ENCODE measurements at places on chromosomes 1 and 21. TPM values are rescaled to one million over a fixed set of nuclear protein-coding genes. Genes with fewer than 3 reads are reported as not detected.

GRCh38 chr21:16534408-16535101 lies 804.8 kb downstream of the USP25 start:
- DNase-seq = no peak

DNA sequence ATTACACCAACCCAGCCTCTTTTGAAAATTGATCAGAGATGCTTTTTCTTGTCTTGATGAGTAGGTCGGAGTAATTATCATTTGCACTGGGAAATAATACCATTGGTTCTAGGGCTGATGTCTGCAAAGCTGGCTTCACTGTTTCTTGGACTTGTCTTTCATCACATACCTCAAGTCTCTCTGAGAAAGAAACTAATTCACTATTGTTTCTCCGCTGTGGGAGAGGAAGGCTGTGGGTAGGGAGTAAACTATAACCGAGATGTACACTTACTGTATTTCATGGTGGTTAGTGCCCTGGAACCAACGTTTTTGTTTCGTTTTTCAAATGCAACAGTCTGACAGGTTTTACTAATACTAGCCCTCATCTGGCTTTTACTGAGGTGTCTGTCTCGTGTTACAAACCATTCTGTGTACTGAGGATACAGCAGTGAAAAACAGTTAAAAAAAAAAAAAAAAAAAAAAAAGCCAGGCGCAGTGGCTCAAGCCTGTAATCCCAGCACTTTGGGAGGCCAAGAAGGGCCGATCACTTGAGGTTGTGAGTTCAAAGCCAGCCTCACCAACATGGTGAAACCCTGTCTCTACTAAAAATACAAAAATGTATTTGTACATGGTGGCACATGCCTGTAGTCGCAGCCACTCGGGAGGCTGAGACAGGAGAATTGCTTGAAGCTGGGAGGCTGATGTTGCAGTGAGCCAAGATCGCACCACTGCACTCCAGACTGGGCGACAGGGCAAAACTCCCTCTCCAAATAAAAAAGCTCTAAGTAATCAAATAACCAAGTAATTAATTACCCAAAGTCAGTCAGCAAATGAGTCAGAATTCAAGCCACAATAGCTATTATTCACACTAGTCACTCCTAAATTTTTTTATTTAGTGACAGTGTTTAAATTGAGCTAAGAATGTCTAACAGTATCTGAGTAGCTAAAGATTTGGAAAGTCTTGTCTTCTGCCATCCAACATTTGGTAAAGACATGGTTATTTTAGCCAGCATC lies 23.3 kb downstream of the TOMM20 start:
- DNase-seq = no peak

DNA sequence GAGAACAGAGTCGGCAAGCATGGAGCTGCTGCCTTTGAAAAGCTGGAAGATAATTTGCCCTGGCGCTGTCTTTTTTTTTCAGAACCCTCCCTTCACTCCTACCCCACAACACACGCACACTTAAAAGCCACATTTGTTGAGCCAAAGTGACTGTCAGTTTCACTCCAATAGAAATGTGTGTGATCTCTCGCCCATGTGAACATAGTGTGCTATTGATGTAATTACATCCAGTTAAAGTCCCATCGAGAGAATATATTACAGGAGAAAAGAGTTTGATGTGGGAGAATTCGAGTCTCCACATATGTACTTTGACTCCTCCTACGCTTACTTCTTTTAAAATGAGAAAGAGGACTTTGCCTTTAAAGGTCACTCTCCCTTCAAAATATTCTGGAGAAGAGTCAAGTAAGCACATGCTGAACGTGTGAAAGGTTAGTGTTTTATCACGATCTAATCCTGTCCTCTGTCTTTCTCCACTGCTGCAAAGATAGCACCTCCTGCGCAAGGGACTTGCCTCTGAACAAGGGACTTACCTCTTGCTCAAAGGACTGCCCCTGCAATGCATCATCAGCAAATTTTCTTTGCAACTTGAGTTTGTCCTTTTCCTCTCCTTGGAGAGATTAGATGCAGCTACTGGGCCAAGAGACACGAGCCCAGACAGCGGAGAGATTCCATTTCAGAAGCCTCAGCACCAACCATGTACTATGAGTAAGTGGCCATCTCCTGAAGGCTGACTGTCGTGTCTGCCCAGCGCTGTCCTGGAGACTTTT lies 613.9 kb downstream of the PTPRU start:
- no peak for DNase-seq

ARHGEF16 gene
- 12.2 TPM for total RNA-seq

EVA1C gene
- 55.4 TPM for total RNA-seq

- DNase-seq = no peak
These were observed 22.5 kb upstream of the PKP1 start for GRCh38 chr1:201260648-201261311.

DNA sequence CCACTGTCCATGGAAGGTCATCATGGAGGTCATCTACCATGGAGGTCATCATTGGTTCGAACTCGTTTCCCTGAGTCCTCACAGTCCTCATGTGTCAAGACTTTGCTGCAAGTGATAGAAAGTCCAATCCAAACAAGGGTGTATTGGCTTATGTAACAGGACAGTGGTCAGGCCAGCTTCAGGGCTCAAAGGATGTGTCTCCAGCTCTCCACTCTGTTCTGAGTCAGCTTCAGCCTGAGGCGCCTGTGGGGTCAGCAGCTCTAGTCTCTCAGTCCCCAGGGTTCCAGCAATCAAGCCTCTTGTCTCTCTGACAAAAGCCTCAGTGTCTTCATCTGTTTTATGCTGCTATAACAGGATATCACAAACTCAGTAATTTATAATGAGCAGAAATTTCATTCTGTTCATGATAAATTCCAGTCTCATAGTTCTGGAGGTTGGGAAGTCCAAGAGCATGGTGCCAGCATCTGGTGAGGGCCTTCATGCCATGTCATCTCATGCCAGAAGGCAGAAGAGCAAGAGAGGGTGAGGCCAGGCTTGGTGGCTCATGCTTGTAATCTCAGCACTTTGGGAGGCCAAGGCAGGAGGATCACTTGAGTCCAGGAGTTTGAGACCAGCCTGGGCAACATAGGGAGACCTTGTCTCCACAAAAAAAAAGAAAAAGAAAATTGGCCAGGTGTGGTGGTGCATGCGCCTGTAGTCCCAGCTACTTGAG lies 19.5 kb downstream of the A3GALT2 start:
- peak; percentile 6 for DNase-seq

- DNase-seq = no peak
These were observed 16.8 kb downstream of the FCER1A start for GRCh38 chr1:159318784-159319551.

DNA sequence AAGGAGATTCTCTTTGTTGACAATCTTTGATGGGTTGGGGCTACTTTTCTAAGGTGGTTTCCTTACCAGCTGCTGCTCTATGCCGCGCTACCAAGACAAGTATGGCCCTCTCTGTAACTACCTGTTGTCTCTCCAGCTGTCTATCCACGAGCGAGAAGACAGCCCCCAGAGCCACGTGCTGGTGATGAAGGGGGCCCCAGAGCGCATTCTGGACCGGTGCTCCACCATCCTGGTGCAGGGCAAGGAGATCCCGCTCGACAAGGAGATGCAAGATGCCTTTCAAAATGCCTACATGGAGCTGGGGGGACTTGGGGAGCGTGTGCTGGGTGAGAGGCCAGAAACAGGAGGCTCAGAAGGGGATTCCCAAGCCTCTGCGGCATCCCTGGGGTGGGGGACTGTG lies 14.4 kb downstream of the ATP1A2 start:
- DNase-seq = peak; percentile 39

- DNase-seq = no peak
These were observed 8.5 kb downstream of the ERRFI1 start for GRCh38 chr1:8017495-8018197.

TMEM52 gene
- total RNA-seq = 1.5 TPM

DNA sequence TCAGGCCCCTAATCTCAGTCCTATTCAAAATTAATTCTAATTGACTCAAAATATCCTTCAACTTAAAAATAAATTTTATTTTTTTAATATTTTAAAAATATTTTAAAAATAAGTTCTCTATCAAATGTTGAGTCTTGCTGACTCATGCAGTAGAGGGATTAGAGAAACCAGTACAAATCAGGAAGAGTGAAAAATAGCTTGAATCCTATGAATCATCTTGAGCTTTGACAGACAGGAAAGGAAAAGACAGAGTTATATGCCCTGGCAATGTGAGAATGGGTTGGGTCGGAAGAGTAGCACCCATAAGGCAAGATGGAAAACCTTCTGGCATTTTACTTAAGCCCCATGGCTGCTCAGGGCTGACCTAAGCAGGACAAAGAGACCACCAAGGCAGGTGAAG lies 346.6 kb upstream of the RUNX1 start:
- no peak for DNase-seq

AQP10 gene
- 0.64 TPM for total RNA-seq

DNA sequence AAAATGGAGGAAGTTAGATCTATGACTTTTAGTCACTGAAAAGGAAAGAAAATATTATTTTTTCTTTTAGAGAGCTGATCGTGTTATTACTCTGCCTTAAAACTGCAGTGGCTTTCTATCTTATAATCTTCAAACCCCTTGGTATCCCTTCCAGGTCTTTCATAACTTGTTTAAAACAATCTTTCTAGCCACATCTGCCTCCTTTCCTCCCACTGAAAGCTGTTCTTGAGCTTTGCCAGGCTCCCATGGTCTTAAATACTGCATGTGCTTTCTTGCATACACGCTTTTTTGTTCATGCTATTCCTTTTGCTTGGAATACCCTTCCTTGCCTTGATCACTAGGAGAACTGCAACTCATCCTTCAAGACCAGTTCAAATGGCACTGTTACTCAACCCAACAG lies 65.9 kb upstream of the GADD45A start:
- no peak for DNase-seq

KRTAP12-4 gene
- not detected for total RNA-seq

AMY2A gene
- not detected for total RNA-seq

DNA sequence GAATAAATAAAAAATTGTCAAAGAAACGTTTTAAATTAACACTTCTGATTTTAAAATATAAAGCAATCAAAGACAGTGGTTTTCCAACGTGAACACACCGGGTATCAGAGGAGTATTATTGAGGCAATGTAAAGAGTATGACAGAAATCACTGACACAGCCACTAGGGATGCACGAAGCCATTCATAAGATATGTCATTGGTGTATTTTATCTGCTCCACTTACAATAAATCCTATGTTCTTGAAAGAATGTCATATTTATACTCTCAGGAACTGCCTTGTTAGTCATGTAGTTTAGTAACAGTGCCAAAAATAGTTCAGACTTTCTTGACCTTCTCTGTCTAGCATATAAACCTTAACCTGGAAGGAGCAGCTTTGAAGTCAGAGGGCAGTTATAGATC lies 835.0 kb upstream of the NCAM2 start:
- no peak for DNase-seq

SDE2 gene
- 21.8 TPM for total RNA-seq

MTMR11 gene
- total RNA-seq = 17.1 TPM
